ENCODE measurements at places on chromosomes 7 and 10. TPM values are rescaled to one million over a fixed set of nuclear protein-coding genes. Genes with fewer than 3 reads are reported as not detected.

DNA sequence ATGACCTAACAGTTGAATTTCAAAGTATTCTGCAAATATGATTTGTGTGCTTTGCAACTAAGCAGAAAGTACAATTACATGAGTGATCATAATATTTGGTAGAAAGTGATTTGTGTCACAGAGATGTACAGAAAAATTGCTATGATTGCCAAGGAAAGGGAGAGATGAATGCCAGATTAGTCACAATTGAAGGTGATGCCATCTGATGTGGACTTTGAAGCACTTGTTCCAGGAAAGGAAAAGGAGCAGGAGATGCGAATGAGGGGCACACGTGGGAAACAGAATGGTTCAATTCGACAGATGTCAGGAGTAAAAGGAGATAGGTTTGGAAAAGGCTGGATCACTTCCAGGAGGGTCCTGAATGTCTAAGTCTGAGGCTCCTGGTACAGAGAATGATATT lies 153.1 kb upstream of the LAMB4 start:
- no peak overlapping the region for H3K27ac ChIP-seq
- DNase-seq: no peak
- peaks cover 37% of the 10 kb centered on the region for H3K4me1 ChIP-seq
- H3K4me3 ChIP-seq: no peak overlapping the region
- H3K27me3 ChIP-seq: no peaks in the 10 kb centered on the region

- H3K36me3 ChIP-seq: no peaks in the 10 kb centered on the region
- H3K4me3 ChIP-seq: no peak overlapping the region
- no peaks in the 10 kb centered on the region for H3K4me1 ChIP-seq
- no peak for DNase-seq
These were observed 123.1 kb upstream of the HPS1 start for GRCh38 chr10:98569853-98570252.

DNA sequence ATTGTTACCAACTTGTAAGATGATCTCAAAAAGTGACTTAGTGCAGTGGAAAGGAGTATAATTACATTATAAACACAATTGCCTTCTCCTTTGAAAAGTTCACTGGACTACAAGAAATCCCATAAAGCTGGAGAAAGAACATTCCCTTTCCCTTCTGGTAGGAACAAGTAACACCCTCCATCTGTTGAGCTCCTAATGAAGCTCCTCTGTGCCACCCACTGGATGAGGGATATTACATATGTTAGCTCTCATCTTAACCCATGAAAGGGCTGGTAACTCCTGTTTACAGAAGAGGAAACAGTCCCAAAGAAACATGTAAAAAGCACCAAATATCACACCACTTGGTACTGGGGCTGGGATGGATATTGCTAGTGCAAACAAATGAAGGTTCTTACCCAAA lies 8.1 kb downstream of the PGAM1 start:
- H3K4me1 ChIP-seq: peaks cover 5% of the 10 kb centered on the region
- no peak for DNase-seq
- no peaks in the 10 kb centered on the region for H3K27me3 ChIP-seq
- no peak overlapping the region for H3K27ac ChIP-seq
- H3K4me3 ChIP-seq: no peak overlapping the region

GRCh38 chr7:26648554-26648953 lies 215.8 kb downstream of the SKAP2 start:
- H3K27ac ChIP-seq: no peak overlapping the region
- no peaks in the 10 kb centered on the region for H3K4me1 ChIP-seq
- H3K36me3 ChIP-seq: no peaks in the 10 kb centered on the region

DNA sequence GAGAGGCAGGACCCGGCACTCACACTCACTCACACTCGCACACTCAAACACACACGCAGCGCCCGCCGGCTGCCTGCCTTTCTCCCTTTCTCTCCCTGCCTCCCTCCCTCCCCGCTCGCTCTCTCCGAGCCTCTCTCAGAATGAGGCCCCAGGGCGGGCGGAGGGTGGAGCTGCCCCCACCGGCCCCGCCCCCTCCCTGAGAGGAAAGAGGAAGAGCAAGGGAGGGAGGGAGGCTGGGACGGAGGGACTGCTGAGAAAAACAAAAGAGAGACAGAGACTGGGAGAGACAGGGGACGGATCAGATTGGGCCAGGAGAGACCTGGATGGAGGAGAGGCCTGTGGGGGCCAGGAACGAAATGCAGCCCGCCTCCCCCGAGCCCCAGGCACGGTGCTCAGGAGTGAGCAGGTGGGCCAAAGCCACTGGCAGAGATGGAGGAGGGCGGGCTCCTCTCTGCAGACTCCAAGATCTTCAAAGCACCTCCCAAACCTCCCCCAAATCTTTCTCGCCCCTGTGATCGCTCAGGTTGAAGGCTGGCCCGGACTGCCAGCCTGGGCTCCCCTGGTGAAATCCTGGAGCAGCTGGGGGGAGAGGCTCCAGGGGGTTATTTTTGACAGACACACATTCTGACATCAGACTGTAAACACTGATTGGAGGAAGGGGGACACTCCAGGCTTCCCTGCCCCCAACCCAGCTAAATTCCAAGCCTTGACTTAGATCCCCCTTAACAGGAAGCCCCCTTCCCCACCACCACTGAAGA lies 5.1 kb downstream of the LDB1 start:
- H3K27me3 ChIP-seq: no peaks in the 10 kb centered on the region
- peaks cover 64% of the 10 kb centered on the region for H3K4me1 ChIP-seq
- peak; percentile 94 for DNase-seq
- H3K36me3 ChIP-seq: peaks cover 16% of the 10 kb centered on the region
- H3K4me3 ChIP-seq: peak overlapping the region; percentile 87

IFIT1B gene
- not detected for total RNA-seq
